Type B pancreatic cell (in vitro differentiated cells): ENCODE measurements at places on chromosomes 1 and 21. TPM values are rescaled to one million over a fixed set of nuclear protein-coding genes. Genes with fewer than 3 reads are reported as not detected.

PDZK1IP1 gene
- not detected in 2 replicates for total RNA-seq

PROK1 gene
- 0.29 TPM in 2 replicates for total RNA-seq

CFAP45 gene
- 1.0 and 2.8 TPM in 2 replicates for total RNA-seq

NPPA gene
- total RNA-seq = not detected in 2 replicates

GJA4 gene
- 0.67 and 0.87 TPM in 2 replicates for total RNA-seq

DCST1 gene
- not detected in 2 replicates for total RNA-seq

RHD gene
- total RNA-seq = not detected in 2 replicates

GPR37L1 gene
- total RNA-seq = 0.12 and 0.24 TPM in 2 replicates

RGS1 gene
- 1.1 and 1.2 TPM in 2 replicates for total RNA-seq

FALEC gene
- total RNA-seq = 0.55 and 0.80 TPM in 2 replicates

OR2G2 gene
- not detected in 2 replicates for total RNA-seq

TYW3 gene
- total RNA-seq = 11.0 and 12.7 TPM in 2 replicates

DNA sequence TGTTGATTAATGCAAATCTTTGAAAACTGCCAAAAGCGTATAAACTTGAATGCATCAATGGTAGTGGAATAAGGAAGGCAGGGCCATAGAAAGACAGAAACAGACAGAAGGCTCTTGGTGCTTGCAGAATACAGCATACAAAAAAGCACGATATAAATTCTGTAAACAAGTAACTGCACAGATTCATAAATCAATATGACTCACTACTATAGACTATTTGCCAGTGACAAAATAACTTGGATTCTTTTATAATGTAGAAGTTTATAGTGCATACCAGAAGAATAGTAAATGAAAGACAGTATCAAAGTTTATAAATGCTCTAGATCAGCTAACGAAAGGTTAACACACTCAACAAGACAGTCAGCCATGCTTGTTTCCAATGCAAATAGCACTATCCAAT is 349.6 kb downstream of the PTBP2 start:
- DNase-seq = no peak

DNA sequence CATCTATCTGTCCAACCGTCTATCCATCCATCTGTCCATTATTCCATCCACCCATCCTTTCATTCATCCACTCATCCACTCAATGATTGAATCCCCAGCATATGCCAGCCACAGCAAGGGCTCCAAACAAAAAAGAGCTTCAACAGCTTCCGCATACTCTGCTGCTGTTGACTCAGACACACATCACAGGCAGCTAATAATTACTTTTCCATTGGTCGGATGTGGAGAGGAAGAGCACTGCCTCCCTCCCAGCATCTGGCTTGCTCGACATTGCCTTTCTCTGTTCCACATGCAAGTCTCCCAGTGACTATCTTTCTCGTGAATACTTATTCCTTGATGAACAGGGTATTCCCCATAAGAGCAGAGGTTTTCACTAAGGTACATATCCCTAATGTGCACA is 176.5 kb downstream of the HIVEP3 start:
- DNase-seq = no peak

DNA sequence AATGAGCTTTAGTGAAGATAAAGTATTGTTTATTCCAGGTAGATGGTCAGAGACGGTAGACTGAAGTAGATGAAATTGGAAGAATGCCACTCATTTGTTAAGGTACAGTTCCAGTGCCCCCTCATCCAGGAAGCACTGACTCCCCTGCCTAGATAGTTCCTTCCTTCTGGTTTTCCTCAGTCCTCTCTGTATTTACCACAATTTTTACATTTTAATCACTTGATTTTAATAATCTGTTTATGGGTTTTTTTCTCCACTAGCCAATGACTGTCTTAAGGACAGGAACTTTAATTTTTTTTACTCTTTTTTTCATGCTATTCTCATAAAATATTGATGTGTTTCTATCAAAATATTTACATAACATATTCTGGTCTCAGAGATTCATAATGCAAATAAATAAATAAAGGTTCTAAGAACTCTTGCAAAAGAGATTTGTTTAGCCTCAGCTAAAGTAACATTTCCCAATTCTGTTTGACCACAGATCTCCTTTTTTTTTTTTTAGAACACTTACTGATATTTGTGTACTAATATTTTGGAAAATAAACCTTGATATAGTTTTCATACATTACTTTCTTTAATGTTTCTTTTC is 651.6 kb downstream of the PLPP3 start:
- DNase-seq = no peak

- no peak for DNase-seq
These were observed 34.6 kb downstream of the GNAT2 start for GRCh38 chr1:109584766-109585165.

GRCh38 chr1:231322880-231323530 is 14.6 kb downstream of the EXOC8 start:
- DNase-seq = no peak

DNA sequence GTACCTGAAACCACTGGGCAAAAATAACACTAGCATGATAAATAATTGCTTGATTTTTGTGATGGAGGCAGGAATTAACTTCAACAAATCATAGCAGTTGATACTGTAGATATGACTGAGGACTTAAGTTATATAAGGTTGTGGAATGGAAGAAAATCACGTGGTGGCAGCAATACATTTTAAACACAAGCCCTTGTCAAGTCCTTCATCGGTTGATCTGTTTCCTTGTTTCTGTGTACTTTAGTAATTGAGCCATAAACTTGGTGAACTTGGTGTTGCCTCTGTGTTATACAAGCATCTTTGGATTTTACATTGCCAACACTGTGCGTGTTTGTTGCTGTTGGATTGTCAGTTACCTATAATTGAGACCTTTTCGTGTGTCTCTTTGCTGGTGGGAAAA is 114.4 kb downstream of the CAMTA1 start:
- no peak for DNase-seq

DNA sequence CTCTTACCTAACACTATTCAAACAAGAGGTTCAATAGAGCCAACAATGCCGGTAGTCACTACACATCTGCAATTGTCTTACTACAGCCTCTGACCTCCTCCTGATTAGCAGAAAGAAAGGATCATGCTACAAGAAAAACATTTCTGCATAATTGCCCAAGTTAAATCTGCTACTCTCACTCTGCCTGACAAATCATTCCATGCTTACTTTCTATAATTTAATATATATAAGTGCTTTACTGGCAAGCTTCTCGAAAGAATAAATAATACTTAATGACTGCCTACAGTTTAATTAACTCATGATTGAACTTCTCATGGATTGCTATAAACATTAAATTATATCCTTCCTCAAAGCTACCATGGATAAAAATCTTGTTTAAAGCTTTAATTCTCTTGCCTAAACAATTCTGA is 156.0 kb downstream of the SLC45A1 start:
- DNase-seq = no peak

GRCh38 chr1:244241438-244241837 is 190.4 kb downstream of the ZBTB18 start:
- peak; percentile 7 for DNase-seq

DNA sequence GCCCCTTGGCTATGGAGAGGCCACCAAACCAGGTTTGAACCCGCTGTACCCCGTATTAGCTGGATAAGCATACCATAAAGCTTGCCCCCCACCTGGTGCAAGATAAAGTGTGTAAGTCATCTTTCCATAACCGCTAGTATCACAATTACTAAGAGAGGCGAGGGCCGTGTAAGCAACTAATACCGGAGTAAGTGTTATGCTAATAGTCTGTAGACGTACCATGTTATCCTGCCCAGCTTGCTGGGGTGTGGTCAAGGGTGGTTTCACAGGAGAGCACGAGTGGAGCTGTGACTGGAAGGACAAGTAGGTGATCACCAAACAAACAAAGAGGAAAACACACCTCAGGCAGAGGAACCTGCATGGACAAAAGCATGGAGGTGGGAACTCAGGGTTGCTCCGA is 3.6 kb upstream of the TNFRSF1B start:
- no peak for DNase-seq

DNA sequence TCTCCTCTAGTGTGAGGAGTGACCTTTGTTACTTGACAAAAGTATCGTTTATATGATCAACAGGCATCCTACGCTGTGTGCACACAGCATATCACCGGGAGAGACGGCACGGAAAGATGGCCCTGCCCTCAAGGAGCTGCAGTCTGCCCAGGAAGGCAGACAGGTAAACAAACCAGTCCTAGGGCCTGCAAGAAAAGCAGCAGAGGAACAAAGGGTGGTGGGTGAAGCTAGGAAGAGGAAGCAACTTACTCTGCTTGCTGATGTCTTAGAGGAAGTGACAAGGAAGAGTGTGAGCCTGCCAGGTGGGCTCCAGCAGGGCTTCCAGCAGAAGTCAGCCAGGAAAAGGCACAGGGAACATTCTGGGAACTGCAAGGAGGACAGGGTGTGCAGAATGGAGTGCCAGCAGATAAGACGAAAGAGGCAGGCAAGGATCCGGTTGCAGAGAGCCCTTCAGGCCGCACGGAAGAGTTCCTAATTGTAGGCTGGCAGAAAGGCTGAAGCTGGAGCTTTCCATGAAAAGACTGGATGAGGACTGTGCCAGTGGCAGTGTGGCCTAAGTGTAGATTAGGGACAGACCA is 106.7 kb downstream of the SLC45A1 start:
- DNase-seq = no peak

DNA sequence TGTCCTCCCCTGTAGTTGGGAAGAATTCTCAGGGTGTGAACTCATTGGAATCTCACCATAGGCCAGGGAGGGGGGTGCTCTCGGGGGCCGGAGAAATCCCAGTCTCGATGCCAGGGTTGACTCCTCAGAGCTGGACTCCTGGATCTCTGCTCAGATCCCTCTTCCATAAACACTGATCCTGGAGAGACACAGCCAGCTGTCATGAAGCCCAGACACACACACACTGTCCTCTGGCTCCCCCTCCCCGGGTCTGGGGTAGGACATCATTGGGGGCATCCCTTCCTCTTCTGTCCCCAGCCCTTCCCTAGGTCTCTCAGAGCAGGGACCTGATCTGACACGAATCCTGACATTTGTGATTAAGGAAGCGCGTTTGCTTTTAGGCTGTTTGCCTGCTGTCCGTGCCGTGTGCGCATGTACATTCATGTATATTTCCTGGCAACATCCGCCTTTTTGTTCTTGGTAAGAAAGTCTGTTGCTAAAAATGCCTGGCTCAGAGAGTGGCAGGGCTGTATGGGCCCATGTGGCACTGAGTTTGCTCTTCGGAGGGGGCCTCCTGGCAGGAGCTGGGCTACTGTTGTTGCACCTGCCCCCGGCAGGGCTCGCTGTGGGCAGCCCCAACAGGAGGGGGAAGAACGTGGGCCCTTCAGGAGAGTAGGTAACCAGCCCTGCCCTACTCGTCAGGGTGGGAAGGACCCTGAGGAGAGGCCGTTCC is 45.4 kb upstream of the SELENON start:
- no peak for DNase-seq

- no peak for DNase-seq
These were observed 7.7 kb upstream of the PPM1J start for GRCh38 chr1:112722601-112723510.

GRCh38 chr1:206654828-206655227 is 19.5 kb downstream of the DYRK3 start:
- DNase-seq = no peak

DNA sequence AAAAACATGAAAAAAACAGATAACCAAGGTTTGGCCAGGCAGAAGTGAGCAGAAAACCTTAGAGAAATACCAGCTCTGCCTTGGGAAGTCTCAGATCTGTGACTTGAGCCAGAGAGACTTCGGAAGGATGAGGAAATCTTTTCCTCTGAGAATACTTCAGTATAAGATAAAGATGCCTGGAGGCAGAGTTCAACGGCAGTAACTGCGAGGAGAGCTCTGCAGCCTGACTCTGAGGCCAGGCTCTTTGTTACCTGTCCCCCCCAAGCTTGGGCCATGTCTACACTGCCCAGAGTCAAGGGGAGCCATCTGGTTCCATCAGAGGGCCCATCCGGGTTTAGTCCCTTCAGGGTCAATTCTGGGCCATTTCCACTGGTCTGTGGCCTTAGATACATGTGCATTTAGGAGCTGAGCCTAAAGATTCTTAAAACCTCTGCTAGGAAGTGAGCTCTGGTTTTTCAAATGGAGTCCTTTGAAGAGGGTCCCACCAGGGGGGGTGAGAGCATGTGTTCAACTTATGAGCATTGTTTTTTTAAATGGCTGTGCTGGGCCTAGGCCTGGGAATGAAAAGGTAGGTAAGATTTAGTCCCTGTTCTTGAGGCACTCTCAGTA is 8.7 kb downstream of the KIRREL1 start:
- no peak for DNase-seq

GRCh38 chr1:39422614-39423013 is 68.8 kb upstream of the BMP8A start:
- DNase-seq = no peak

GRCh38 chr1:14974361-14974760 is 179.2 kb upstream of the TMEM51 start:
- DNase-seq = no peak

- no peak for DNase-seq
These were observed 28.0 kb downstream of the SLC37A1 start for GRCh38 chr21:42541618-42542017.

DNA sequence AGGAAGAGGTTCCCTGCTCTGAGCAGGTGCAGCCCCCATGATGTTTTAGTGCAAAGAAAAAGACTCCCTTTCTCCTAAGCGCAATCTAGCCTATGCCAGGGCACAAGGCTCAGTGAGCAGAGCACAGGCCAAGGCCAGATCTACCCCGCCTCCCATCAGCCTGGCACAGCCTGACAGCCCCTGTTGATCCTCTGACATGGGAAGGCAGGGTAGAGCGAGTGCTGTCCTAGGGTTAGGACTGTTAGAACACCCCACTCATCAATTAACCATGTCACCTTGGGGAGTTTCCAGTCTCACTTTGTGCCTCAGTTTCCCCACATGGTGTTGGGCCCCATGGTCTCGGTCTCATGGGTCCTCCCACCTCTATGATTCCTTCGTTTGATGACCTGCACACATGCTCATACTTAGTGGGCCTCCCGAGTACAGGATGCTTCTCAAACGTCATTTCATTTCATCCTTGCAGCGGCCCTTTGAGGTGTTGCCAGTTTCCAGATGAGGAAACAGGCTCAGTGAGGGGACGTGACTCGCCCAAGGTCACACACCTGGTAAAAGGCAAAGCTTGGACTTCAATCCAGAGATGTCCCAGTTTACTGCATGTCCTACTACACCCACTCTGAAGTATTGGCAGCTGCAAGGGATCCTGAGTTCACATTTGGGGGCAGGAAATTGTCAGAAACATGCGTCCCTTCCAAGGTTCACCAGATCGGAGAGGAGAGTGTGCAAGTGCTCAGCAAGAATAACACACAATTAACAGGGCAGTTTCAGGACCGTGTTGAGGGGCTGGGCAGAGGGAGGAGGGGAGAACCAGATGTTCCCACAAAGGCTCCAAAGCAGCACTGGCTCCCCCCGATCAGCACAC is 213.3 kb downstream of the TRABD2B start:
- DNase-seq = no peak
